Sigmoid colon (tissue), 7 donors: ENCODE measurements at places on chromosomes 2 and 18.

- peaks cover under 1% of the 10 kb centered on the region for H3K27me3 ChIP-seq
- H3K4me3 ChIP-seq = no peak overlapping the region
- no peak for DNase-seq
- peaks cover 6% of the 10 kb centered on the region for H3K4me1 ChIP-seq
- H3K27ac ChIP-seq = no peak overlapping the region
- H3K36me3 ChIP-seq = no peaks in the 10 kb centered on the region
These were observed 61.7 kb downstream of the CYBRD1 start for GRCh38 chr2:171584001-171584400.

DNA sequence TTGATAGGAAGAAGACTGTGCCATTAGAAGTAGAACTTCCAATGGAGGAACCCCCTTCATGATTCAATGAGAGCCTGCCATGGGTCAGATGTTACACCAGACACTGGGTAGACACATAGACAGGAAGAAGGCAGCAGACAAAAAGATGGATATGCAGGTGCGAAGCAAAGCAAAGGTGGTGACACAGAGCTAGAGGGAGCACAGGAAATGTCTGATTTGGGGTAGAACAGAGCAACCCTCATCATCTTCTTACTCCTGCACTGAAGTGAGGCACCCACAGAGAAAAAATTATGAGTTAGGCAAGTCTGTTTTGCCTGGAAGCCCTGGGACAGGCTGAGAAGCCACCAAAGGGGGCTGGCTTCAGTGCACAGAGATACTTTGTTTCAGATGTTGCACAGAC is 240.2 kb downstream of the ANAPC1 start:
- H3K4me3 ChIP-seq = no peak overlapping the region
- no peak for DNase-seq
- no peaks in the 10 kb centered on the region for H3K4me1 ChIP-seq
- H3K27ac ChIP-seq = no peak overlapping the region
- no peaks in the 10 kb centered on the region for H3K36me3 ChIP-seq

DNA sequence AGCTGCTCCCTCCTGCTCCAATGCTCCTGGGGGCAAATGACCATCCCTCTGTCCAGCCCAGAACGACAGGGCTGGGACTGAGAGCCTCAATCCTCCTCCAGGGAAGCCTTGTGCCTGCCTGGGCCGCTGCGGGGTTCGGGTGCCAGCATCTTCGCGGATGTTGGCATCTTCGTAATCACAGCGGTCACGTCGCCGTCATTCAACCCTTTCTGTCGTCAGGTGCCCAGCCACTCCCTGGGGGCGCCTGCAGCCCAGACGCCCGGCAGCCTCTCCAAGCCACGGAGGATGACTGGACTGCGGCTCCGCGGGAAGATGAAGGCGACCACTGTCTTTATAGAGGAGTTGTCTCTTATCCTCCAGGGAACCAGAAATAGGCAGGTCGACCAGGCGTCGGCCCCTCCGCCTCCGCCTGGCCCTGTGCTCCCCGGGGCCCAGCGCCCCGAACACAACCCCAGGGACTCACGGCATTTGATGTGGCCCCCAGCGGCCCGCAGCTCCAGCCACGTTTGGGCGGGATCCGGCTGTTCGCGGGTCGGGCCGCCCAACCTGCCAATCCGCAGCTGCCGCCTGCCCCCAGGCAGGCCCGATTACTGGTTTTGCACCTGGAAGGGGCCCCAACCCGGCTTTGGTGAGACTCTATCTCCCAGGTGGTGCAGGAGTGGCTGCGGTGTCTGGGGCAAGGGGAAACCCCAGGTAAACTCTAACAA is 113.9 kb downstream of the THNSL2 start:
- no peak for DNase-seq
- H3K4me3 ChIP-seq = no peak overlapping the region
- H3K27ac ChIP-seq = no peak overlapping the region
- no peaks in the 10 kb centered on the region for H3K4me1 ChIP-seq

DNA sequence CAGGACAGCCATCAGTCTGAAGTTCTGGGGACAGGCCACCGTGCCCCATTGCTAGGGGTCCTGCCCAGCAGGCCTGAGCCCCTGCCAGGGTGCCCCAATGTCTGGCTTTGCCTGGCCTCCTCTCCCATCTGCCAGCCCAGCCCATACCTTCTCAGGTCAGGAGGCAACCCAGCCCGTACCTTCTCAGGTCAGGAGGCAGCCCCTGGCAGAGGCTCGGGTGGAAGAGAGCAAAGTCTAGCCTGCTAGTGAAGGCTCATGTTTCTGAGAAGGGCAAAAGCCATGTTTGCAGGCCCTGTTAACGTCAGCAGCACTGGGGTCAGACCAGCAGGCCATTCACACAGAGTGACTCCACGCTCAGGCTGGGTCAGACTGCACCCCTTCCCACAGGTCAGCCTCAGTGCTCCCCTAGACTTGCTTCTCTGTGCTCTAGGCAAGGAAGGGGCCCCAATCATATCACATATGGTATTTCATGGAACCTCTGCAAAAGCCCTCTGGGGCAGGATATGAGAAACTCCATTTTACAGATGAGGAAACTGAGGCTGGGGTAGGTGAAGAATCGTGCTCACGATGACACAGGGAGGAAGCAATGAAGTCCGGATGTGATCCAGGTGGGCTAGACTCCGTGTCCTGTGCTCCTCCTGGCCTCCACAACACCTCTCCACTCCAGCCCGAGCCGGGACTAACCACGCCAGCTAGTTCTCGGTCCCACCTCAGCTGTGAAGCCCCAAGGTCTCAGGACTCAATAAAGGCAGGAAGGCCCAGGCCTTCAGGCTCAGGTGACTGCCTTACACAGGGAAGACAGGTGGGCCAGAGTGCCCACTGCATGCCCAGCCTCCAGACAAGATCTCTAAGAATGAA is 9.5 kb downstream of the SDC1 start:
- H3K36me3 ChIP-seq = no peaks in the 10 kb centered on the region
- no peak overlapping the region for H3K27ac ChIP-seq
- DNase-seq = no peak
- no peak overlapping the region for H3K4me3 ChIP-seq
- no peaks in the 10 kb centered on the region for H3K27me3 ChIP-seq
- no peaks in the 10 kb centered on the region for H3K4me1 ChIP-seq

GRCh38 chr18:33538418-33539042 is 39.5 kb upstream of the ASXL3 start:
- no peaks in the 10 kb centered on the region for H3K4me1 ChIP-seq
- no peak for DNase-seq
- no peaks in the 10 kb centered on the region for H3K36me3 ChIP-seq
- H3K27me3 ChIP-seq = no peaks in the 10 kb centered on the region
- no peak overlapping the region for H3K27ac ChIP-seq
- H3K4me3 ChIP-seq = no peak overlapping the region

DNA sequence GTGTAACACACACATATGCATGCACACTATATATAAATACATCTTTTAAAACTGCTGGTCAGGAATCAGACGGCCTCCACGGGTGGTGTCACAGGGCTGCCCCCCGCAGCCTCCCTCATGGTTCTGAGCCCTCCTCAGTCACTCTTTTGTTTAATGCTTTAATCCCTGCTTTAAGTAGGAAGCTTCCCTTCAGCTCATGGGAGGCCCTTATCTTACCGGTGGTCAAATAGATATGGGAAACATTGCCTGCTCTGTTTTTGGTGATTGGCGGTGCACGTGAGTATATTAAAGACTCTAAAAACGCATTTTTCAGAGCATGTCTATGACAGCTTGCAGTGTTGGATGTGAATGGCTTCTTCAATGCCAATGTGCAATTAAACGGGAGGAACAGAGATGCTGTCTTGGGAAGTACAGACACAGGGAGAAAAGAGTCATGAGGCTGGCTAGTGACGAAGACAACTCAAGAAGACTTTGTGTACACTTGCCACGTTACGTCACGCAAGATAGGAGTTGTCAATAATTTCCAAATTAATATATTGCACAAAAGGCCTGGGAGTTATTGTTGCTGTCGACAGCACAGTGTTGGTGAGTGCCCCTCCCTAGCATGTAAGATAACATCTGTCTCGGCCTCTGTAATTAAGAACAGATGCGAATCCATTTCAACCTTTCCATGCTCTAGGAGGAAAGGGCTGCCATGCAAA is 23.3 kb downstream of the GNLY start:
- H3K36me3 ChIP-seq = no peaks in the 10 kb centered on the region
- DNase-seq = no peak
- no peak overlapping the region for H3K27ac ChIP-seq
- H3K4me1 ChIP-seq = peaks cover 14% of the 10 kb centered on the region
- no peaks in the 10 kb centered on the region for H3K27me3 ChIP-seq

DNA sequence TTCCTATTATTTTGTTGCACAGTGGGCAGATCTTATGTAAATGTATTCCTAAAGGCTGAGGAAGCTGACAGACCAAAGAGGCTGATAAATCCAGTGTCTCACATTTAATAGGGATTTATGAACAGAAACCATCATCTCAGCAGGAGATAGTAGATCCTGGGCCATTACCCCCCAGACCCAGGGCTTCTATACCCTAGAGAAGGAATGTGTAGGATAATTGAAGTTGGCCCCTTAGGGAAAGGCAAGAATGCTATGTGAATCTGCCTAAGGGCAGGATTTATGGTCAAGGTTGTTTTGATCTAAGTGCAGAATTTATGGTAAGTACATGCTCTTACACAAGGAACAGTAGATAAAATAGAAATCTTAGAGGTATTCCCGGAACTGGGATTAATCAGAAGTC is 29.0 kb downstream of the RPL37A start:
- H3K27me3 ChIP-seq = no peaks in the 10 kb centered on the region
- H3K36me3 ChIP-seq = no peaks in the 10 kb centered on the region
